ENCODE measurements at places on chromosomes 7 and 10.
A peak's percentile ranks its signal among the peaks of the same experiment; 100 is the strongest.

DNA sequence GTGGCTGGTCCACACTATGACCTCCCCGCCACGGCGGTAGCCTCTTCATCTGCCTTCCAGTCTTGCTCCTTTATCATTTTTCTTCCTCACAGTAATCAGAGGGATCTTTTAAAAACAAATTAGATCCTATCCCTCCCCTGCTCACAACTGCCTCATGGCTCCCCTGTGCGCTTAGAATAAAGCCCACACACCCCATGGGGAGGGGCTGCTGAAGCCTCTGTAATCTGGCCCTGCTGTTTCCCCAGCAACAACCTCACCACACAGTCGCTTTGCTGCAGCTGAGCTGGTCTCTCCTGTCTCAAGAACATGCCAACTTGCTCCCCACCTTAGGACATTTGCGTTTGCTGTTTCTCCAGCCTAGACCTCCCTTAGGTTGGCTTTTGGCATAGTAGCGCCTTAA lies 41.0 kb downstream of the SP8 start:
- peak; percentile 38 for DNase-seq

DNA sequence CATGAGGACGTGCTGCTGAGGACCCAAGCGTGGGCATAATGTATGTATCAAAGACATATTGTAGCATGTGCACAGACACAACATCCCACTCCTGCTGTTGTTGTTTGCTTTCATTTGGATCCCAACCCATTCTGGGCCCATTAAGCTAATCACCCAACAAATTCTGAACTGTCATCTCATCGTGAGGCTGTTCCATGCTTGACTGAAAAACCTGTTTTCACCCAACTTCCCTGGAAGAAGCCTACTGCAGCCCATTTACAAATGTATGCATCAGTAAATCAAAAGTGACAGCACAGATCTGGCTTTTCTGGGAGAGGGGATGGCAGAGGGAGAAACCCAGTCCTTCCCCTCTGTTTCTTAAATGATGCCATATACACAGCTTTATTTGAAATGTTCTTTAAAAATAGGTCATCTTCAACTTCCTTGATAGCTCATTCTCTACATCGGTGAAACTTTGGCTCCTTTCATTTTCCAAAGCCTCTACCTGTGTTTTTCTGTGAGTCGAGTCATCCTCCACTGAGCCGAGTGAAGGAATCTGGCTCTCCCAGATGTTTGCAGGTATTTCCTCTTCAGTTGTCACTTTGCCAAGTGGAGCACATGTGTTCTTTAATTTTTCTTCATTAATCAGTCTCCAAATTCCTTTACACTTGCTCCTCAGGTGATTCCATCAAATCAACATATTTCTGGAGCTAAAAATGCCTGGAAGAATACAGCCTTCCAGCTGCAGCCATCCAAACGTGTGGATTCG lies 151.8 kb downstream of the CHN2 start:
- no peak for DNase-seq

- DNase-seq: peak; percentile 38
Measured at GRCh38 chr10:13708256-13708990, 121.7 kb downstream of the PRPF18 start.

GRCh38 chr10:78351283-78351682 lies 317.6 kb downstream of the RPS24 start:
- DNase-seq: no peak

DNA sequence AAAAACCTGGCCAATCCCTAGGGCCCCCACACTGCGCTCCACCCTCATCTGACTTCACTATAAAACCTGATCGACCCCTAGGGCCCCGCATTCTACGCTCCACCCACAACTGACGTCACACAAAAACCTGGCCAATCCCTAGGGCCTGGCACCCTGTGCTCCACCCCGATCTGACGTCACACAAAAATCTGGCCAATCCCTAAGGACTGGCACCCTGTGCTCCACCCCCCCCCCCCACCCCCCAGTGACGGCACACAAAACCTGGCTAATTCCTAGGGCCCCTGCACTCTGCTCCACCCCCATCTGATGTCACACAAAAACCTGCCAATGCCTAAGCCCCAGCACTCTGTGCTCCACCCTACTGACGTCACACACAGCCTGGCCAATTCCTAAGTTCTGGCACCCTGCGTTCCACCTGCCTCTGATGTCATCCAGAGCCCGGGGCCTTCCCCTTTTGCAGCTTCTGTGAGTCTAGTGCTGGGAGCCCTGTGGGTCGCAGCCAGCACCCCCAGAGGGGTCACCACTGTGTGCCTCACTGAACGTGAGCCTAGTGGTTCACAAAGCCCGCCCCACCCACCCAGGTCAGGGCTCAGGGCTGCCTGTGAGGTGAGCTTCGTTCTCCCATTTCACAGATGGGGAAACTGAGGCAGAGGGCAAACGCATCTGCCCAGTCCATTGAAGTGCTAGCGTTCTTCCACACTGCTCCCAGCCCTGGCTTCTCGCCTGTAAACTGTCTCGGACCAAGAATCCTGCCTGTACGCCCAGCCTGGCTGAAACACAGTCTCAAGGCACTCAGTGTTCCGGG lies 40.6 kb downstream of the MICALL2 start:
- DNase-seq: peak; percentile 27

DNA sequence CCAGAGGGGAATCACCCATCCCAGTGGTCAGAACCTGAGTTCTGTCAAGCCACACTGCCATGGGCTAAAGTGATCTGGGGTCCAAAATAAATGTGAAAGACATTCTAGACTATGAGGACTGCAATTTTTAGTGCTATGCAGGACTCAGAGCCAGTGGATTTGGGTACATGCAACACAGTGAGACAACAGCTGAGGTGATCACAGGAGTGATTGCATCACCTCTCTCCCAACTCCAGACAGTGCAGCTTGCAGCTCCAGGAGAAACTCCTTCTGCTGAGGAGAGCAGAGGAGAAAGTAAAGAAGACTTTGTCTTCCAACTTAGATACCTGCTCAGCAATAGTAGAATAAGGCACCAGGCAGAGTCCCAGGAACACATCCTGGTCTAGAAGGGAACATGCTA lies 682.0 kb upstream of the POT1 start:
- DNase-seq: no peak

GRCh38 chr10:120530699-120531098 lies 73.7 kb downstream of the PLPP4 start:
- DNase-seq: no peak

DNA sequence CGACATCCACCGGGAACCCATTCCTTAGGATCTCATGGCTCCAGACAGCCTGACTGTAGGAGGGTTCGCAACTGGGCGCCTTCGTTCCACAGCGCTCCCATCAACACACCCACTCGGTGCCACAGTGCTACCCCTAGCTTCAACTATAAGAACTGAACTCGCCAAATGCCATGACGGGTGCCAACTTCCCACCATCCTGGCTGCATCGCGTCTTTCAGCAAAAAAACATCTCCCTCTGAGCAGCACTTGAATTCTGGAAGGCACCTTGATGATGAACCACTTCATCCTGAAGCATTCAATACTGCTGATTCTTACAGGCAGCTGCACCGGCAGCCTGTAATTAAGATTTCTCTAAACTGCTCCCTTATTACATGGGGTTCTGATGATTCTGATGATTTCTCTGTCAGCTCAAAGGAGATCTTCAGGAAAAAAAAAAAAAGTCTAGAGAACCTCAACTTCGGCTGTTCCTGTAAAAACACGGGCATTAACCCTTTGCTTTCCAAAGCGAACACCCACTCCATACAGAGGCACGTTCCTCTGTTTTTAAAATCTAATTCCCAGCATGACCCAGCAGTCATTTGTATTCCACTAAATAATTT lies 1.3 kb downstream of the CYTH3 start:
- peak; percentile 78 for DNase-seq

DNA sequence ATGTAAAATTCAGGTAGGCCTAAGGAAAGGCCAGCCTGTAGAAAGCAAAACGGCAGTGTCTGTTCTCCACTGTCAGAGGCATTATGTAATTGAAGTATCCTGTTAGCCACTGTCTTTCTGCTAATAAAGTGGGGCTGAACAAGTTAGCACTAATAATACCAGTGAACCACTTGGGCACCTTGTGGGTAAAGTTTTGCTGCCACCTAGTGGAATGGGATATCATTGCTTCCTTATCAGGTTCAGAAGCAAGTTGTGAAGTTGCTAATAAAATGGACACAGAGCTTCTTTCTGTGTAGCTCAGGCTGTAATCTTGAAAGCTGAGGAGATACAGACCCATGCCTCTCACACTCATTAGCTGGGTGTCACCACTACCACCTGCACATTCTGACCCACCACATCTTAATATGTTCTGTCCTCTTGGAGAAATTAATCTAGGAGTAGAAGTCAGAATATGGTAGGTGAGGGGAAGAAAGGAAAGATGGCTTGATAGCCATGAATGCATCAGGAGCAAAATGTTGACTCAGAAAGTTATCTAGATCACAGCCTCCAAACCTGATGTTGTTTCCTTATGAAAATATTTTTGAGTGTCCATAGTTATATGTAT lies 175.1 kb downstream of the SEPTIN7 start:
- peak; percentile 87 for DNase-seq

GRCh38 chr7:121153995-121154394 lies 165.5 kb downstream of the CPED1 start:
- DNase-seq: peak; percentile 7

DNA sequence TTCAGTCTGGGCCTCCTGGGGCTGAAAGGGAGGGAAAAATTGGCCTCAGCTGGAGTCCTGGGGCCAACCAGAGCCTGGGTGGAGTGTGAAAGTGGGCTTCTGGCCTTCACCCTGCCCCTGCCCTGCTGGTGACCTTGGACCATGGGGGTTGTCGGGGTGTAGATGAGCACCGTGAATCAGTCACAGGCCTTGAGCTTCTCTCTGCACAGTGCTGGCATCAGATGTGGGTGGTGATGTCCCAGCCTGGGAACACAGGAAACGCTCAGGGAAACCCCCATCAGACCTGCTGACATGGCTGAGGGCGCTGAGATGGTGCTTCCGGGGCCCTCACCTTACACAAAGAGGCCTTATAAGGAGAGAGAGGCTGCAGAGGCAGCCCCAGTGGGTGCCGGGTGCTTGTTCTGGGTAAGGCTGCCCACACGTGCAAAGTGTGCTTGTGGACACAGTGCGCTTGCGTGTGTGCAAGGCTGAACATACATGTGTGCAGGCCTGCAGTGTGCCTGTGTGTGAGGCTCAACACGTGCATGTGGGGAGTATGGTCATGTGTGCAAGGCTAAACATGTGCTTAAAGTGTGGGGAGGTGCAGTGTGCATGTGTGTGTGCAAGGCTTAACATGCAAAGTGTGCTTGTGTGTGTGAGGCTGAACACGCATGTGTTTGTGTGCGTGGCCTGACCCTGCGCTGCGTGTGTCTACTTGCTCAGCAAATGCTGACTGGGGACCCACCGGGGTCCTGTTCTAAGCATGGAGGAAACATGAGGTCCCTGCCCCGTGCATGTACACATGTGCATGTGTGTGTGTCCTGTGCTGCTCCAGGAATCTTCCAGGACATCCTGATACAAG lies 6.5 kb downstream of the ARPC1B start:
- no peak for DNase-seq

DNA sequence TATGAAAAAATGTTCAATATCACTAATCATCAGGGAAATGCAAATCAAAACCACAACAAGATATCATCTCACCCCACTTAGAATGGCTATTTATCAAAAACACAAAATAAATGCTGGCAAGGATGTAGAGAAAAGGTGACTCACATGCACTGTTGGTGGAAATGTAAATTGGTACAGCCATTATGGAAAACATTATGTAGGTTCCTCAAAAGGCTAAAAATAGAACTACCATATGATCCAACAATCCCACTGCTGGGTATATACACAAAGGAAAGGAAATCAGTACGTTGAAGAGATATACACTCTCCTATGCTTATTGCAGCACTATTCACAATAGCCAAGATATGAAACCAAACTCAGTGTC lies 50.2 kb downstream of the CDK1 start:
- DNase-seq: no peak

- no peak for DNase-seq
Measured at GRCh38 chr7:111145472-111145871, 54.5 kb downstream of the LRRN3 start.

- peak; percentile 19 for DNase-seq
Measured at GRCh38 chr10:6089334-6090219, 743 bp downstream of the RBM17 start.
